ENCODE measurements at places on chromosomes 2 and 18.

GRCh38 chr2:240600451-240600961 is 14.0 kb downstream of the CAPN10 start:
- DNase-seq = no peak

DNA sequence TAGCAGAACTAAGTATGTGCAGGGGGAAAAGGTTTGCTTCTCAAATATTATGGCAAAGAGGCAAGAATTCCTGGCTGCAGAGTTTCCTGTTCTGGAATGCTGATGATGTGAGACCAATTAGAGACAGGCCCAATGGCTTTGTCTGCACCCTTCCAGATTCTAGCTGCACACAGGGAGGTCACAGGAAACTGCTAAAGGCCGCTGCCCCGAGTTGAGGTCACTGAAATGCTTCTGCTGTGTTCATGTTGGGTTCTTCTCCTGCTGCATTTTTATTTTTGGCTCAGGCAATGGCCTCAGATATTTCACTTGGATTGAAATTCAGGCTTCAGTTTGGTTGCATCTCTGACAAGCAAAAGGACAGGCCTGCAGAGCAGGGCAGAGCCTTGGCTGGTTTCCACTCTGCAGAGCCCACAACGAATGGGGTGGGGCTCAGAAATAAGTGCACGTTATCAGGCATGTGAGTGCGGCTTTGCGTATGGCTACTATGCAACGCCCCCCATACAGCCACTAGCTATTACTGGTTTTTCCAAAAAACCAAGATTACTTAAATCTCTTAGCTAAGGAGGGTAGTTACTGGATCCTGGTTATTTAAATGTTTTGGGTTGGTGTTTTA is 66.9 kb upstream of the FZD5 start:
- DNase-seq = no peak

- DNase-seq = no peak
Observed at GRCh38 chr2:215758691-215759090, 254.7 kb downstream of the MREG start.

- DNase-seq = no peak
Observed at GRCh38 chr2:240628507-240628807, 3.2 kb downstream of the GPR35 start.
